ENCODE measurements at places on chromosomes 5 and 9.

DNA sequence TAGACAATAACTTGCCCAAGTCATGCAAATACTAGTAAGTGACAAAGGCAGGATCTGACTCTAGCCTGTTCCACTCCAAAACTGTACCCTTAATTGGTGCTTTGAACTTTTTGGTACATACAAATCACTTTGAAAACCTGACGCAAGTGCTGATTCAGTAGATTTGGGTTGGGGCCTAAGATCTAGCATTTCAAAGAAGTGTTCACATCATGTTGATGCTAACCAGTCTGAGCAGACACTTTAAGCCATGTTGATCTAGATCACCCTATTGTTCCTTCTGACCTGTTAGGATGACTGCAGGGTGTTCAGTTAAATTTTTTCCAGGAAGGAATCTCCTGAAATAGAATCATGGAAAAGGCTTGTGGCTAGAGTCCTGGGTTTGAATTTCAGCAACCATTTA, 57.7 kb upstream of the CPEB4 start:
- DNase-seq = no peak

GRCh38 chr5:13354611-13355010, 589.9 kb downstream of the DNAH5 start:
- no peak for DNase-seq

DNA sequence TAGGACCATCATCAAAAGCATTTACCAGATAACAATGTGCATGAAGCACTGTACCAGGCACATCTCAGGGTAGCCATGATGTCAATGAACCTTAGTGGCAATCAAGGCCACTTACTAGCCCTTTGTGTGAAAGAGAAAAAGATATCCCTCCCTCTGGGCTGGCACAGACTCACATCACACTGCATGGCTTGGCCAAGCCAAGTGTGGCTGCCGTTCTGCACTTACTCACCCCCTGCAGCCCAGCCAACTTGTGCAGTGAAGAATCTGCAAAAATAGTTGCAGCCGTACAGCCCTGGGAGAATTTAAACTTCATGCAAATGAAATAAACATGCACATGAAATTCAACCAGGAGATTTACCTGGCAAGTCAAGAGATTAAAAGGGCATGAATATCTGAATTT, 333.5 kb downstream of the DEPDC1B start:
- no peak for DNase-seq

GRCh38 chr5:113053511-113053995, 77.0 kb downstream of the DCP2 start:
- no peak for DNase-seq

DNA sequence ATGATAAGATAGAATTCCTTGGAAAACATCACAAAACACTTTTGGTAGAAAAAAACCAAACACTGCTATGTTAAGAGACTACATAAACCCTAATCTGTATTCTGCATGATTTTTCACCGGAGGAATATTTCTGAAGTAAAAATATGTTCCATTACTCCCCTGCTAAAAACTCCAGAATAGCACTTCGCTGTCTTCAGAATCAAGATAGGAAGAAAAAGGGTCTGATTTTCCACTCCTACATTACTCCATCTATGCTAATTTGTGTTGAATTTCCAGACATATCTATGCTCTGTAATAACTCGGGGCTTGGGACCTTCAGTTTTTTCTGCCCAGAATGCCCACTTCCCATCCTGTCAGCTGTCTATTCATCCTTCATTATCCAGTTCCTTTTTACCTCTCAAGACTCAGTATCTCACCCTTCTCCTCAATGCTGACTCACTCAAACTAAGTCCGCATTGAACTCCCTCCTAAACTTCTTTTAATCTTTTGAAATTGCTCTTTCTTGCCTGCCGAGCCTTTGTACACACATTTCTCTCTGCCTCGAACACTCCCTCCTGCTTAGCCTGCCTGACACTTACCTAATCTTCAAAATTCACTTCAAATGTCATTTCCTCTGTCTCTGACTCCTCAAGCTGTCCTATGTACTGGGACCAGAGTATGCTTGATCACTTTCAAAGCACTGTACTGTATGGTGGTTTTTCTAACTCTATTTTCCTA, 171.0 kb downstream of the ARRDC3 start:
- DNase-seq = no peak

- no peak for DNase-seq
Measured at GRCh38 chr5:135514116-135514515, 21.6 kb downstream of the NEUROG1 start.

GRCh38 chr9:70587201-70587600, 172.7 kb upstream of the KLF9 start:
- no peak for DNase-seq

DNA sequence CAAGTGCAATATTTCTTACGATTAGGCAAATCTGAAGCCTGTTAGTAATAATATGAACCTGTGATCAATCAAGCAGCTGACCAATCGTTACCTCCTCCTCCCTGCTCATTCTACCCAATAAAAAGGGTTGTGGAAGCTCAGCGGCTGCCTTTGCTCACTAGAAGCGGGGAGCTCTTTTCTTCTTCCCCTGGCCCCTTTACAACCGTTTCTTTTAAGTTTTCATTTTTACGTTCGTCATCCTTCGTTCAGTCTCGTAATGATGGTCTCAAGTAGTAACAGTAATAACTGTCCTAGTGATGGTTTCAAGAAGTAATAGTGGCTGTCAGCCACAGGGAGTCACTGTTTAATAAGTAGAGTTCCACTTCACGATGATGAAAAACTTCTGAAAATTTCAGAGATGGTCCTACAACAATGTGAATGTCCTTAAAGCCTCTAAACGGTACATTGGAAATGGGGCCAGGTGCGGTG, 6.2 kb downstream of the UGT3A2 start:
- DNase-seq = no peak

DNA sequence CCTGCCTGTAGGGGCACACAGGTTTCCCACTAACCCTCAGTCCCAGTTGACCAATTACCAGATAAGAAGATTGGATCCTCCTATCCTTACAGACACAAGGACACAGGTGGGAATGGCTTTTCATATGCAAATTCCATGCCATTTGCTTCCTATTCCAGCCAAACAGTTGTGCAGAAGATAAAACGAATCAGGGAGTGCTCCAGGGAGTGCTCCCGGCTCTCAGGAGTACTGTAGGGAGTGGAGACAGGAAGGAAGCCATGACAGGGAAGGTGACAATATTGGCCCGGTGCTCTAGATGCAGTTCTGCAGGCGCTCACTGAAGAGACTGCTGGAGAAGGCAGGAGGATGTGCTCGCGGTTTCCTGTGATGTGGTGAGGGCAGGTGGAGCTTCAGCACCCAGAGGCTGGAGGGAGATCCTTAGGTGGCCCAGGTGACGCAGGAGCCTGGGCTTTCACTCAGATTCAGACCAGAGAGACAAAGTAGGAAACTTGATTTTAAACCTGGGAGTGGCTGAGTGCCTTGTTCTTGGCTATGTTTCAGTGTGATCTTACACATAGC, 260.0 kb downstream of the AUH start:
- peak; percentile 48 for DNase-seq
